Parietal lobe (tissue), 2 donors: ENCODE measurements at places on chromosomes 2 and 18. TPM values are rescaled to one million over a fixed set of nuclear protein-coding genes. Genes with fewer than 3 reads are reported as not detected.

STPG4 gene
- total RNA-seq, result 1.9 TPM

FAM110C gene
- total RNA-seq, result 2.8 TPM

ATIC gene
- 36.9 TPM for total RNA-seq

PRKAG3 gene
- total RNA-seq, result not detected

CNDP2 gene
- 55.1 TPM for total RNA-seq
